ENCODE measurements at places on chromosomes 12 and 14.

DNA sequence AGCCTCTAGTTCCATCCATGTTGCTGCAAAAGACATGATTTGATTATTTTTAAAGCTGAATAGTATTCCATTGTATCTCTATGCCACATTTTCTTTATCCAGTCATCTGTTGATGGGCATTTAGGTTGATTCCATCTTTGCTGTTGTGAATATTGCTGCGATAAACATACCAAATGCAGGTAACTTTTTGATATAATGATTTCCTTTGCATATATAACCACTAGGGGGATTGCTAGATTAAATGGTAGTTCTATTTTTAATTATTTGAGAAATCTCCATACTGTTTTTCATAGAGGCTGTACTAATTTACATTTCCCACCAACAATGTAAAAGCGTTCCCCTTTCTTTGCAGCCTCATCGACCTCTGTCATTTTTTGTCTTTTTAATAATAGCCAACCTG lies 342.5 kb downstream of the MDGA2 start:
- DNase-seq, result no peak

DNA sequence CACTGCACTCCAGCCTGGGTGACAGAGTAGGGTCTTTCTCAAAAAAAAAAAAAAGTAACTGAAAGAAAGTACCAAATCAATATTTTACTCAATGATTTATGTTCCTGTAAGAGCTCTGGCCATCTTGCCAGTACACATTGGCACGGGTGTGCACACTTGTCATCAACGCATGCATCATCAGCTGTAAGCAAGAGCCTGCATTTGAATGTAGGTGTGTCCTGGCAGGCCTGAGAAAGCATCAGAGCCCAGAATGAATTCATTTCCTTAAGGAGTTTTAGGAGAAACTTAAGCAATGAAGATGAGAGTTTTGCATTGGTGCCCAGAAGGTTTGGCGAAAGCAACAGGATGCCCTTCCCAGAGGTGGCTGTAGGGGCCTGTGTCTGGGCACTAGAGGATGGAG lies 88.5 kb upstream of the FZD10 start:
- no peak for DNase-seq

DNA sequence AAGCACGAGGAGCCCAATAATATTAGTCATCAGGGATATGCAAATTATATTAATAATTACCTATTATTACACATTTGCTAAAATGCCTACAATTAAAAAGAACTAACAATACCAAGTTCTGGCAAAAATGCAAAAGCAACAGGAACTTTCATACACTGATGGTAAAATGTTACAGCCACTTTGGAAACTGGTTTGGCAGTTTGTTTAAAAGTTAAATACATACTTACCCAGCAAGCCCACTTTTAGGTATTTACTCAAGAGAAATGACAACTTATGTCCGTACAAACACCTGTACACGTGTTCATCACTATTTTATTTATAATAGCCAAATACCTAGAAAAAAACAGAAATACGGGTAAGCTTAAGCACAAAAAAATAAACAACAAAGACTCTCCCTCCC lies 17.0 kb downstream of the WDR89 start:
- DNase-seq, result no peak

- no peak for DNase-seq
Measured at GRCh38 chr14:34161351-34162082, 210.6 kb upstream of the EGLN3 start.

GRCh38 chr12:54009171-54010052 lies 627 bp downstream of the HOXC8 start:
- no peak for DNase-seq

DNA sequence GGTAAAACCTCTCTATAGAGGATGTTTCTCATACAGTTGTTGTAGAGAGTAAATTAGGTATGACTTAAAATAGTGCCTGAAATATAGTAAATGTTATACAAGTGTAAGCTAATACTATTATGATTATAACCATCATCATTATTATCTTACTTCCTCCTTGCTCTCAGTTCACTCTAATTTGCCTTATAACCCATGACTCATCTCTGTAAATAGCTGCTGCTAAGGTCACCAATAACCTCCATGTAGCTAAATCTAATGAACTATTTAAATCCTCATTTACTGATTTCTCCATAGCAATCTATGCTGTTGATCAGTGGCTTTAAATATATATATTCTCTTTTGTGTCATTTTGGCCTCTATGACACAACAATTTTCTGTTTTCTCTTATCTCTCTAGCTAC lies 109.6 kb downstream of the RMST start:
- DNase-seq, result no peak

DNA sequence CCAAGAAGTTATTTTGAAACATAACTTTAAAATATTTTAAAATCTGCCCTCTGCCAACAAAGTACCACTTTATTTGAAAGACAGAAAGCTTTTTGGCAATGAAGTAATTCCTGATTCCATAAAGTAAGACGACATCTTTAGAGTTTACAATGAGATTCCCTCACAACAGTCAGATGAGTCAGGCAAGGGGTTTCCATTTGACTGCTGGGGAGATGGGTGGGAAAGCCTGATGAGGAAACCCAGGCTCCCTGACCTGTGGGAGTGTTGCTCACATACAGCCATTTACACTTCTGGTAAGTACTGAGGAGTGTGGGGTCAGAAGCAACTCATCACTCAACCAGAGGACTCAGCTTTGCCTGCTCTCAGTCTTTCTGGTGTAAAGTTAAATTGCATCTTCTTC lies 10.2 kb downstream of the KITLG start:
- no peak for DNase-seq

DNA sequence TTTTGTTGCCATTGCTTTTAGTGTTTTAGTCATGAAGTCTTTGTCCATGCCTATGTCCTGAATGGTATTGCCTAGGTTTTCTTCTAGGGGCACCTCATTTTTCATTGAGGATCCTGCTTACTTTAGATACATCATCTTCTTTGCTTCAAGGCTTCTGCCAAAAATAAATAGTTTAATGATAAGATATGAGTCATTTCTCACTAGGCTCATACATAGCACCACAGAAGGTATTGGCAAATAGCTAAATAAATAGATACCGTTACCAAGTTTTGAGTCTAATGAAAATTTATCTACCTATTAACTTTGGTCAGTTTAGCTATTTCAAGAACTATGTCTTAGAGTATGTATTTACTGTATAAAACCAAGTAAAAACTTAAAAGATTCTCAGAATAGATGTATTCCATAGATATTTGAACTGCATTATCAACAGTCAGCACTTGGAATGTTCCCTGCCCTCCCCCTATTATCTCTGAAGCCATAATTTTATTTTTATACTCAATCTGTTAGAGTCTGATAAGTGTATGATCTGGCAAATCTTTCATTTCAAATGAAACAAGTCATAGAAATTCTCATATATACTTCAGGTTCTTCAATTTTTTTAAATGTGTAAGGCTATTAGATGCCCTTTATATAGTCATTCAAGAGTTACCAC lies 310.2 kb downstream of the CCDC91 start:
- DNase-seq, result no peak

DNA sequence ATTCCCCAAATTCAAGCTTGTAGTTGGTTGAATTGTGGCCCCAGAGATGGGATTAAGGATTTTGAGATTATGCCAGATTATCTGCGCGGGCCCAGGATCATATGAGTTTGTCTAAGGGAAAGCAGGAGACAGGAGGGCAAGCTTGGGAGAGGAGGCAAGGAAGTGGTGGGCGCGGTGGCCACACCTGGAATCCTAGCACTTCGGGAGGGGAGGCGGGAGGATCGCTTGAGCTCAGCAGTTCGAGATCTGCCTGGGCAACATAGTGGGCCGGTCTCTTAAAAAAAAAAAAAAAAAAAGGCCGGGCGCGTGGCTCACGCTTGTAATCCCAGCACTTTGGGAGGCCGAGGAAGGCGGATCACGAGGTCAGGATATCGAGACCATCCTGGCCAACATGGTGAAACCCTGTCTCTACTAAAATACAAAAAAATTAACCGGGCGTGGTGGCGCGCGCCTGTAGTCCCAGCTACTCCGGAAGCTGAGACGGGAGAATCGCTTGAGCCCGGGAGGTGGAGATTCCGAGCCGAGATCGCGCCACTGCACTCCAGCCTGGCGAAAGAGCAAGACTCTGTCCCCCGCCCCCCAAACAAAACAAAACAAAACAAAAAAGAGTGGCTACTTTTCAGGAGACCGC lies 881 bp upstream of the PUS1 start:
- DNase-seq, result no peak

DNA sequence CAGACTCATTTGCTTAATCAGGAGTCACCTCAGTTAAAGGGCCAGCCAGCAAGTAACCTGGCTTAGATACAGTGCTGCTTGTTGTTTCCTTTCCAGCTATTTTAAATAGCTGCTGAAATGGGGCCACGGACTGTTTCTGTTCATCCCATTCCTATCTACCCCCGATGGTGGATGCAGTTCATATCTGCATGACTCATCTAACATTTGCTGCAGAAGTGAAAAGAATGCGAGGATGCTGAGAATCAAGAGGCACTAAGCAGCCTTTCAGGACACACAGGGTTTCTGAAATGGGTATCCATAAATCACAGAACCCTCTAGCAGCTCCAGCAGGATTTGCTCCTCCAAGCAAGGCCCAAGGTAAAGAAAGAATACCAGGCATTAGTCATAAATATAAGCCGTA lies 60.2 kb upstream of the RTRAF start:
- DNase-seq, result no peak

GRCh38 chr12:82461836-82462235 lies 103.5 kb downstream of the METTL25 start:
- no peak for DNase-seq

- no peak for DNase-seq
Measured at GRCh38 chr12:102051431-102051965, 10.3 kb downstream of the WASHC3 start.

DNA sequence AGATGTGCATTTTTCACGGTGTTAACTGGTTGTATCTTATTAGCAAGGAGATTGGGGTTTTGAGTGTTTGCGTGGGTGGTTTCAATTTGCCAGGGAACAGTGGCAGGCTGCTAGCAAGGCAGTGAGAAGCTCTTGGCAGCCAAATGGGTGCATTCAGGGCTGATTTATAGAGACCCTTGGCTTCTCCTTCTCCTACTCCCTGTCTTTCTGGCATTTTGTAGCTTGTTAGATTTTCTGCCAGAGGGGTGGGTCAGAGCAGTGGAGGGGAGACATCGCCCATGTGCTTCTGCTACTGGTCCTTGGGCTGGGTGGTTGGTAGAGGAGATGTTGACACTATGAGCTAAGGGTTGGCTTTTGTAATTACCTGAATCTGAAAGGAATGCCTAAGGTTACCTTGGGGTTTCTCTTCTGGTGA lies 9.6 kb downstream of the CALM1 start:
- DNase-seq, result no peak

DNA sequence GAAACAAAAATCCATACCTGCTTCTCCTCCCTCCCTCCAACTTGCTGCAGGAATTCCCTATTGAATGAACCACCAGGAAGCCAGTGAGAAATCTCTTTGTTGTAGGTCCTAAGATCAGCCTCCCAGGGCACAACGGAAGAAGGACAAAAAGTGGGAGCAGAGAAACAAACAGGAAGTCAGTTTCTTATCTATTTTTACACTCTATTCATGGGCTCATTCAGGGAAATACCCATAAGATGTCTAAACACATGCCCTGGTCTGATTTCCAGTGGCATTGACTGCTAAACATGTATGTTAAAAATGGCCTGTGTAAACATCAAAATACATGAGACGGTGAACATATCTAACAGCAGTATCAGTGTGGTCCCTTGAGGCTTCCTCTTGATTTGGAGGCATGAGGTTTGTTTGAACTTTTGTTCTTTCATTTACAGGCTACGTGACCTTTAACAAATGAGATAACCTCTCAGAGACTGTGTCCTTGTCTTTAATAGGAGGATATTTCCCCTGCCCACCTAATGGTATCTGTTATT lies 18.8 kb downstream of the GPR65 start:
- DNase-seq, result no peak

DNA sequence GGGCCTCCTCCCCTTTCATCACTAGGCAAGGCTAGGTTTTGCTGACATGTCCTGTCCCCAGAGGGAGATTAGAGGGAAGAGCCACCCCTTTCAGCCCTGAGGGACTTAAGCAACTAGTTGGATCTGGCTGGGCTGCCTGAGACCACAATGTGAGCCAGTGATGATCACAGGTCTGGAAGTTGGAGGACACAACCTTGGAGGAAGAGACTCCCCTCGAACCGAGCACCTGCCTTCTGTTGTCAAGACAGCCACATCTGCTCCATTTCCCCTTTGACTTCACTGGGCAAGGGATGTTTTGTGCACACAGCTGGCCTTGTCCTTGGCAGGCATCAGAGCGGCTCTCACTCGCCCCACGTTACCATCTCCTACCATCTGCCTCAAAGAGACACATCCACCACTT lies 31.4 kb downstream of the MVK start:
- DNase-seq, result no peak

DNA sequence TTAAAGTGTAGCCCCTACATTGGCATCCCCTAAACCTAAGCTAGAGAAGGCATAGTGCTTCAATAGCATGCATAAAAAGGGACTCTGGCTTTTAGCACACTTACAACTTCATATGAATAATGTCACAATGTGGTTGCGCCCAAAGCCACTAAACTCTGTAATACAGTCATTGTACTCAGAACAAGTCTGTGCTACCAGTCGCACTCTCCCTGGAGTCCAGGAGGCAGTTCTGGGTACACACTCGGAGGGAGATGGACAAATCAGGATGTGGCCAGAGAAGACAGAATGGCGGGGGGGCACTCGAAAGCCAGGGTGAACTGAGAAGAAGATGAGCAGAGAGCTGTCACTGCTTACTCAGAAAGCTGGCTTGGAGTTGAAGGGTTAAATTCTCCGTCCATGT lies 10.6 kb downstream of the SAMD4A start:
- DNase-seq, result no peak

GRCh38 chr14:29838752-29839151 lies 88.9 kb downstream of the PRKD1 start:
- DNase-seq, result no peak

DNA sequence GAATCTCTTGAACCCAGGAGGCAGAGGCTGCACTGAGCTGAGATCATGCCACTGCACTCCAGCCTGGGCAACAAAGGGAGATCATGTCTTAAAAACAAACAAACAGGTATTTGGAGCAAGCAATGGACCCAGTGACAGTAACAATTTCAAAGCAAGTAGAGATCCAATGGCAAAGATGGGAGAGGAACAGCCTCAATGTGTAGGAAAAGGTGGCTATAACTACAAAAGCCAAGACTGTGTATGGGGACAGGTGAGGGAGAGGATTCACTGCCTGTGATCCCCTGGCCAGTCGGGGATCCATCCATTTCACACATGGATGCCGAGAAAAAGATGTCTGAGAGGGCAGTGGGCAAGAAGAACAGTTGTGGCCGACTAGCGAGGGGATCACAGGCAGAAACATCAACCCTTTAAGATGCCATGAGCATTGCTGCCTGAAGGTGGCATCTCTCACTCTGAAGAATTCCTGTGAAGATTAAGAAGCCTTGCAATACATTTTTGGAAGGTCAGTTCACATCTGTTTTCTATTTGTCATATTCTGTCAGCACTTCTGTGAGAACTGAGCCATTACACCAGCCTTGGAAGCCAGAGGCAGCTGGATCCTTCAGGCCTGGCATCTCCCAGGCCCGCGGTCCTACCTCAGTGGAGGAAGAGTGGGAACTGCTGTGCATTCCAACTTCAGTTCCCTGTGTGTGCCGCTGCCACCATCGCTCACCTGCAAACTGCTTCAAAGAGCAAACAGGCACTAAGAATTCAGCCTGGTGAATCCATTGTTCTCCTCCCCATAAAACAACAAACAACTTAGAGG lies 54.5 kb upstream of the FRS2 start:
- DNase-seq, result no peak

- DNase-seq, result no peak
Measured at GRCh38 chr12:131795690-131796410, 32.3 kb upstream of the MMP17 start.

- DNase-seq, result no peak
Measured at GRCh38 chr12:49458816-49459215, 80.0 kb upstream of the KCNH3 start.

GRCh38 chr12:724194-724855 lies 28.1 kb upstream of the WNK1 start:
- no peak for DNase-seq

- no peak for DNase-seq
Measured at GRCh38 chr14:95309261-95310051, 10.3 kb downstream of the CLMN start.

All from stimulated activated CD4-positive, alpha-beta T cell treated with anti-CD3 and anti-CD28 coated beads, Interleukin-1b, Interleukin-23, amount 100 ng/mL, for 24 hours (primary cell).